ENCODE measurements at places on chromosomes 2 and 18.

- DNase-seq = no peak
These were observed 80.0 kb upstream of the CPO start for GRCh38 chr2:206859330-206859739.

GRCh38 chr2:149200109-149200520, 130.3 kb upstream of the LYPD6 start:
- no peak for DNase-seq

GRCh38 chr2:235659767-235660322, 166.0 kb downstream of the AGAP1 start:
- no peak for DNase-seq

- no peak for DNase-seq
These were observed 132.3 kb downstream of the UXS1 start for GRCh38 chr2:106061611-106062349.

DNA sequence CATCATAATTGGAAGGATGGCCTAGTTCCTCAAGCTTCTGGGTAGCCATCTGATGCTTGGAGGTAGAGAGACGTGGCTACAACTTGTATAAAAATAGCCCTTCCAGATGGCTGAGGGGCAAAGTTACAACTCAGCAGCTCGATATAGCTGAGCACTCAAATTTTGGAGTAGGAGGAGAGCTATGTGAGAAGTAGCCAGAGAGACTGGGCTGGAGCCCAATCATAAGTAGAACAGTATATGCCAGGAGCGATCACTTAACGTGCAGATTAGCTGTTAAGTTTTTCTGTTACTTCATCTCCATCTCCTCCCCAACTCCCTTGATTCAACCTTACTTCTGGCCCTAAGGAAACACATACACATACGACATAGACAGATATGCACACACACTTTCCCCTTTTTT, 28.8 kb downstream of the CNRIP1 start:
- DNase-seq = no peak

GRCh38 chr2:221853297-221853696, 281.2 kb upstream of the EPHA4 start:
- DNase-seq = no peak

DNA sequence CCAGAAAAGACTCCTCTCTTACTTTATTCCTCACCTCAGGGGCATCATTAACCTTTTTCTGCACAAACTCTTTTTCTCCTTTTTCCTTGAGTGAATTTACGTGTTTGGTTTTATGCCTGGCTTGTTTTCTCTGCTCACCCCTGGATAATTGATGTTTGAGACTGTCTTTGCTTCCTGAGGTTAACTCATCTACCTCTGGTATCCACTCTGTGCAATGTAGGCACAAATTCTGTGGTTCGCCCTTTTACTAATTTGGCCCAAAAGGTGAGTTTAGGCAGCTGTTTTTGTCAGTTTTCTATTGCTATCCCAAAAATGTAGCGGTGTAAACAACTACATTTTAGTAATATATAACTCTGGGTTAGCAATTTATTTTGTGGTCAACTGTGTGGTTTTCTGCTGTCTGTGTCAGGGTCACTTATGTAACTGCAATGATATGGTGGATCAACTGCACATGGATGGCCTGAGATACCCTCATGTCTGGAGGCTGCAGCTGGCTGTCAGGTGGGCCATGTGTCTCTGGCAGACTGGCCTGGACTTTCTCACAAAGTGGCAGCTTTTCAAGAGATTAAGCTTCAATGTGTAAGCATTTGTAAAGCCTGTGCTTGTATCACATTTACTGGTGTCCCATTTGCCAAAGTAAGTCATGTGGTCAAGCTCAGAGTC, 329.7 kb downstream of the FSIP2 start:
- DNase-seq = no peak

GRCh38 chr2:185441486-185442005, 297.1 kb upstream of the FSIP2 start:
- no peak for DNase-seq

DNA sequence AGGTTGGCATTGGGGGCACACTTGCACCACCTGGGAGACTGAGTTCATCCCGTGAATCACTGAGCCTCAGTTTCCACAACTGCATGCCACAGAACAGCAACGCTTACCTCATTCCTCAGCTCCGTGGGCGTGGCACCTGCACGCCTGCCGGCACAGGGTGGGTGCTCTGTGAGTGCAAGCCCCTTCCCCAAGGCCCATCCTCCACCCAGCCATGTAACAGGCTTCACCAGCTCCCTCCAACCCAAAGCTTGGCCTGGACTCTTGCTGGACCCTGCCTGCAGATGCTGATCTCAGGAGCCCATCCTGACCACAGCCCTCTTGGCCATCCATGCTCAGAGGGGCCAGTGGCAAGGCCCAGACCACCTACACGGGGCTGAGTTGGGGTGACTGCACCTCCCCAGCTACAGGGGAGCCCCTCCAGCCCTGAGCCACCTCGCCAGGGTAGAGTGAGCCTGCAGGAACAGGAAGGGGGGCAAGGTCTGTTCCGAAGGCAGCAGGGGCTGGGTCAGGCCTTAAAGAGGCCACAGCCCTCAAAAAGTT, 1.8 kb downstream of the PRLH start:
- DNase-seq = no peak

- no peak for DNase-seq
These were observed 12.4 kb downstream of the DYM start for GRCh38 chr18:49447810-49448745.

GRCh38 chr2:127001751-127002150, 103.1 kb downstream of the TEX51 start:
- no peak for DNase-seq

GRCh38 chr18:69580107-69580506, 179.4 kb downstream of the DOK6 start:
- DNase-seq = peak; percentile 48

- DNase-seq = no peak
These were observed 250.7 kb upstream of the SMAD7 start for GRCh38 chr18:49201464-49201863.

DNA sequence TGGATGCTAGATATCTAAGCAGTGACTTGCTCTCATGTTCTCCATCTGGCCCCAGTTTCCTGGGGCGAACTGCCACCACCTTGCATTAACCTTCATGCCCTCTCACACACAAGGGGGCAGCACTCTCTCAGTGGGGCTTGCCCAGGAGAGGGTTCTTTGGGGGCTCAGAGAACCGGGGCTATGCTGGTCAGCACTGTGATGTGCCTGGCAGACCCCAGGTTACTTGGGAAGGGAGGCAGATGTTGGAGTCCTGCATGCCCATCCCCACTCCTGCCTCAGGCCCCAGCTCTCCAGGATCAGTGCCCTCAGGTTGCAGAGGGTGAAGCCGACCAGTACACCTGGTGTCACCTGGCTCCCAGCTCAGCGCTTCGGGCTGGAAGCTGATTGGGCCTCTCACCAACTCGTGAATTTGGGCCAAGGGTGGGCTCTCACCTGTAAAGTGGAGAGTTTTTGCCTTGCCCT, 396.2 kb upstream of the HS6ST1 start:
- DNase-seq = no peak

- no peak for DNase-seq
These were observed 13.1 kb downstream of the PKDCC start for GRCh38 chr2:42060718-42061619.

DNA sequence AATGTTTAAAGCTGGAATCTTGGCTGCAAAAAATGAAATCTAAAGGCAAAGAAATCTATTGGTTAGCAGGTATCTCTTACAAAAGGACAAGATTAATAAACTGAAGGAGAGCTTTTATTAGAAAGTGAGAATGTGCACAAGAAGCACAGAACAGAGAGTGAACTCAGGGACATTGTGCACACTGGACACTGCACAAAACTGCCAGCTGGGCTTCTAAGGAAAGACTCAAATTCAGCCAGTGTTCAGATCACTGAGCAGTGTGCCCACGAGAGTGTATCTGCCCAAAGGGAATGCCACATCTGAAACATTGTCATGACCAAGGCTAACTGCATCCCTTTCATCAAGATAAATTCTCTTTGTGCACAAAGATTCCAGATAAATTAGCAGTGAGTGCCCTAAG, 129.7 kb upstream of the KCNH7 start:
- no peak for DNase-seq

DNA sequence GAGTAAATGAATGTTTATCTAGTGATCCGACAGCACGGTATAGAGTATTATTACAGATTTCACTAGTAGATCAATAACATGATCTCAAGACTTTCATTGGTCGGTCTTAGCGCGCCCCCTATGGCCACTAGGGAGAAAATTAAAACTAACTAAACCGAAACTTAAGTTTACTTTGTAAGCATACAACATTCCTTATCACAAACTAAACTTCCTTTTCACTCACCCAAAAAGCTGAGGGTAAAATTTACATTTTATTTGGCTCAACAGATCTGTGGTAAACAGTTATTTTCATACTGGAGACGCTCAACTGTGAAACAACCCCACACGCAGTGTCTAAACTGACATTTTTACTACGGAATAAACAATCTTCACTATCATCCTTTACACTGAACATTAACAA, 215.6 kb upstream of the MAP2 start:
- DNase-seq = no peak

DNA sequence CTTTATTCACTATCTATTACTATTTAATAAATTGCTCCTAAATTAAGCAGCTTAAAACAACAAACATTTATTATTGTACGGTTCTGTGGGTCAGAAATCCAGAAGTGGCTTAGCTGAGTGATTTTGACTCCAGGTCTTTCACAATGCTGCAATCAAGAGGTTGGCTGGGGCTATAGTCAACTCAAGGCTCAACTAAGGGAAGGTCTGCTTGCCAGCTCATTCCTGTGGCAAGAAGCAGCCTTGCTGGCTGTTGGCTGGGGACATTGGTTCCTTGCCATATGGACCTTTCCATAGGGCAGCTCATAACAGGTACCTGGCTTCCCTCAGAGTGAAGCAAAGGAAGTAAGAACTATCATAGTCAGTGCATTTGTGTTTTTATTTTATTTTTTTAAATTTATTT, 5.0 kb upstream of the MRPL19 start:
- no peak for DNase-seq

- DNase-seq = no peak
These were observed 2.4 kb downstream of the GPR17 start for GRCh38 chr2:127648321-127648720.

DNA sequence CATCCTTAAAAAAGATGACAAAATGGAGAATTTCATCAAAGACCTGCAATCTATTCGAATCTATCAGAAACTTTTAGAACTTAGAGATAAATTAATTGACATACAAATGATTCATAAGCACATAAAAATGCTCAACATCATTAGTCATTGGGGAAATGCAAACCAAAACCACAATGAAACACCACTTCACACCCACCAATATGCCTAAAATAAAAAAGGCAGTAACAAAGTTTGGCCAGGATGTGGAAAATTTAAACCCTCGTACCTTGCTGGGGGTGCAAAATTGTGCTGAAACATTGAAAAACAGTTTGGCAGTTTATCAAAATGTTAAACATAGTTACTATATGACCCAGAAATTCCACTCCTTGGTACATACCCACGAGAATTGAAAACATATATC, 11.5 kb upstream of the EIF2AK3 start:
- DNase-seq = no peak

DNA sequence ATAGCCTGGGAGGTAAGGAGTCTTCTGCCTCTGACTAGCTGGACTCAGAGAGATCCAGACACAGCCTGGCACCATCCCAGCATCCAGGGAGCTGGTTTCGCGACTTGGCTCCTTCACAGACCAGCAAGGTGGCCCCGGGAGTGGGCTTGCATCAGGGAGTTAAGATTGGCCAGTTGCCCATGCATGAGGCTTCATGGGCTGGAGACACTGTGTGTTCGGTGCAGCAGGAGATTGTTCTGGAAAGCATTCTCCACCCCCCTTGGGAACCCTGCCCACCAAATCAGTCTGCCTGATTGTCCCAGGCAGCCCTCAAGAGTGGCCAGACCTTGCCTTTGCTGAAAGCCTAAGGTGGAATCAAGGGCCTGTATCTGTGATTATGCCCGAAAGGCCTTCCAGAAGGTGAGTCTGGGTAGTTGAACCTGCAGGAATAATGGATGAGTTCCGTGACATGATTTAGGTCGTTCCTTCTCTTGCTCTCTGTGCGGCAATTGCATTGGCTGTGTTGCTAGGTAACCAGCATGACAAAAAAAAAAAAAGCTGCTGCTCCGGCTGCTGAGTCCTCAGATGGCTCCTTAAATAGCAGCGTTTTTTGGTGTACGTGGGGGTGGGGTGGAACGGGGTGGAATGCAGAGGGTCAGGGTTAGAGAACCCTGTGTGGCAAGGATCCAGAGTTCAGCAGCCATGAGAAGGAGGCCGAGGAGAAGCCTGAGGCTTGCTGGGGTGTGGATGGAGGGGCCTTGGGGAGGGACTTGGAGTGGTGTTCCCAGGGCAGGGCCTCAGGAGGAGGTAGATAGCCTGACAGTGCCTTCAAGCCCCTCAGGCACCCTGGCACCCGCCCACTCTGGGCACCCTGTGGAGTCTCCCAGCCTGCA, 93.0 kb upstream of the MCFD2 start:
- no peak for DNase-seq

DNA sequence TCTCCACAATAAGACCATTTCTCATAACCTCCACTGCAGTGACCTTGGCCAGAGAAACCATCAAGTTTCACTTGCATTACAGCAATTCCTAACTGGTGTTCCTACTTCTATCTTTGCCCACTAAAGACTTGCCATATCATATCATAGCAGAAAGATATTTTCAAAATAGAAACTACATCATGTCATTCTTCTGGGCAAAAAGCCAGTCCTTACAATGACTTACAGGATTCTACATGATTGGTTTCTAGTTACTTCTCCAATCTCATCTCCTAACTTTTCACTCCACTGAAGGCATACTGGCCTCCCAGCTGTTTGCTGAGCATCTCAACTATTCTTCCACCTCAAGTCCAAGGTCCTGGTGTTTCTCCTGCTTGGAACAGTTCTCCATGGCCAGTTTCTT, 151.4 kb downstream of the HNMT start:
- DNase-seq = no peak

GRCh38 chr2:23346029-23346428, 39.0 kb upstream of the KLHL29 start:
- DNase-seq = no peak

GRCh38 chr2:44929735-44930273, 11.7 kb upstream of the SIX3 start:
- DNase-seq = no peak

GRCh38 chr2:152186262-152186661, 10.7 kb upstream of the STAM2 start:
- DNase-seq = no peak

- DNase-seq = no peak
These were observed 93.7 kb upstream of the ID2 start for GRCh38 chr2:8587920-8588830.

- DNase-seq = no peak
These were observed 302.2 kb upstream of the MAP2 start for GRCh38 chr2:209121691-209122090.

- DNase-seq = no peak
These were observed 4.5 kb upstream of the CRYBA2 start for GRCh38 chr2:218997731-218998130.

- no peak for DNase-seq
These were observed 72.2 kb upstream of the BARD1 start for GRCh38 chr2:214881647-214882202.

DNA sequence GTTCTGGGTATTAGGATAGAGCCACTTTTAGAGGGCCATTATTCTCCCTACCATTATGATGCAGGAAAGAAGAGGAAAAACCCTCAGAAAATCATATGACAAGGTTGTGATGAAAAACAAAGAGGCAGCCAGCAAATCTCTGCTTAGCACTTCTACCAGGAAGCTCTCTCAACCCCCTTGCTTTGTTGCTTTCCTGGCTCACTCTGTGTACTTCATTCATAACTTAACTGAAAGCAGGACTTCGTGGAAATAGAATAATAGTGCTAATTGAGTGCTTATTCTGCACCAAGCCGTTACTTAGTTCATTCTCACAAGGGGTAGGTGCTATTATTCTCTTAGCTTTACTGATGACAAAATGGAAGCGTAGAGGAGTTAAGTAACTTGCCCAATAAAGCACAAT, 354.1 kb downstream of the HRH4 start:
- DNase-seq = no peak

Measured in SIG-M5 (cell line).